Nephron progenitor cell (in vitro differentiated cells): ENCODE measurements at places on chromosomes 7 and 10.

DNA sequence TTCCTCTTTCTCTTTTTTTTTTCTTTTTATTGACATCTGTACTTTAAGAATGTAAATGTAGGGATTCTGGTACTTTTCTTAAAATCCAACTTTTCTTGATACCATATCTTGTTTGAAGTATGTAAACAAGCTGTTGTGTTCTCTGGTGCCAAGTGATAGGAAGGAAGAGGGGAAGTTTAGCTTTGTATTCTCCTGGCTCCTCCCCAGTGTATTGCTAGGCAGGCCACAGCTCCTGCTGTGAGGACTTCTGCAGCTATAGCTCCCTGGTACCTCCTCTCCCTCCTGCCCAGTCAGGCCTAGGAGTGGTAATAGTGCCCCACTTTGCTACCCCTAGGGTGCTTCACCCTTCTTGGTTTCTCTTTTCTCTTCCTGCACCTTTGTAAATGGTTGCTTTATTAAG is 45.3 kb upstream of the SP8 start:
- no peak for DNase-seq

GRCh38 chr7:28075674-28076358 is 104.8 kb downstream of the JAZF1 start:
- DNase-seq, result no peak

DNA sequence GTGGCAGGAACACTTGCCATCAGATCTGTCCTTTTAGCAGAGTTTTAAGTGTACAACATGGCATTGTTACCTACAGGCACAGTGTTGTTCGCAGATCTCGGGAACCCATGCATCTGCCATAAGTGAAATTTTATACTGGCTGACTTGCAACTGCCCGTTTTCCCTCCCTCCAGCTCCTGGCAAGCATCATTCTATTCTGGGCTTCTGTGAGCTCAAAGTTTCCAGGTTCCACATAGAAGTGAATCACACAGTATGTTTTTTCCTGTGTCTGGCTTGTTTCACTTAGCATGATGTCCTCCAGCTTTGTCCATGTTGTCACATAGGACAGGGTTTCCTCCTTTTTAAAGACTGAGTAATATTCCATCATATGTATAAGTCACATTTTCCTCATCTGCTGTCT is 56.6 kb downstream of the C10orf143 start:
- no peak for DNase-seq

DNA sequence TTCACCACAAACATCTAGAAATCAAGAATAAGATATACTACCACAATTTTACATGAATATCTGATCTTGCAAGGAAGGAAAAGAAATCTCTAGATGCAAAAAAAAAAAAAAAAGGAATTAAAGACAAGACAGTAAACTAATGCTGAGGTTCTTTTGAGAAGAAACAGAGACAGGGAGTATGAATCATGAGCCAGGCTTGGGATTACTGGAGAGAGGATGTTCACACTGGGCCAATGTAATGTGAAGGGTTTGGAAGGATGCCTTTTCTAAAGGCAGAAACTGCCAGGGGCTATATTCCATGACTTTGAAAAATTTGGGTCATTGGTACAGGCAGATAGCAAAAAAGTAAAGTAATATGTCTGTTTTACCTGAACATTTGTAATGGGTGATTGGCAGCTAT is 573.0 kb upstream of the IGFBP3 start:
- no peak for DNase-seq

GRCh38 chr7:22442187-22442881 is 57.7 kb downstream of the STEAP1B start:
- no peak for DNase-seq

DNA sequence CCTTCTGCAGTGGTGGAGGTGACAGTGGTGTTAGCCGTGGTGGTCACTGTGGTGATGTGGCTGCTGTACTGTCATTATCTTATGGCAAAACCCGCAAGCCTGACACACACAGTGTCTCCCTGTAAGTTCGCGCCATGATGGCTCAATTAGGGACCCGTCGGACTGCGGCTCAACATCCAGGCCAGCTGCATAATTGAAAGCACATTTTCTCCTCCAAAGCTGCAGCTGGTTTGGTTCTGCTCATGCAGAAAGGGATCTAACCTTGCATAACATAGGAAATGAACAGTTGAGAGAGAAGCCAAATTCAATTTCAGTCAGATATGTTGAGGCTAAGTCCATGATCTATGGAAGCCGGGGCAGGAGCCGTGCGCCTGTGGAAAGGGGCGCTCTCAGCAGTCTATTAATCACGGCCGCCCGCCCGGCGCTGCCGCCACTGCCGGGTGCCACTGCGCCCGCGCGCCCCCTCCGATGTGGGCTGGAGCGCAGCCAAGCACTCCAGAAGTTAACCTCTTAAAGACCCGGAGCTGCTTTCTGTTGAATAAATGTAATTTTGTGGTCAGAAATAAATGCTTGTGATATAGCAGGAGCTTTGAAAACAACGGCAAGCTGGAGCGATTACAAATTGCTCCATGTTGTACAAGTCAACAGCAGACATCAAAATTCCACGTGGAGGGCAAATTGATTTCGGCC is 227.7 kb downstream of the CUX1 start:
- no peak for DNase-seq

DNA sequence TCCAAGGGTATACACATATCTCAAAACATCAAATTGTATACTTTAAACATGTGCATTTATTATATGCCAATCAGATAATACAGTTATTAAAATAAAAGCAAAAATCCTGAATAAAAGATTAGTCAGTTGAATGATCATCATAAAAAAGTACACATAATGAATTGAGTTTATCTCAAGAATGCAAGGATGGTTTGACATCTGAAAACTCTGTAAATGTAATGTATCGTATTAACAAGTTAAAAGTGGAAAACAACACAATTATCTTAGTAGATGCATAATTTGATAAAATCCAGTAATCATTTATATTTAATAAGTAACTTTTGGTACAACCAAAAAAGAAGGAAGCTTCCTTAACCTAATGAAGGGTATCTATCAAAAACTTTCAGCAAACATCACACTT is 86.6 kb downstream of the COL28A1 start:
- no peak for DNase-seq

GRCh38 chr10:824497-824896 is 107.0 kb downstream of the LARP4B start:
- no peak for DNase-seq

- no peak for DNase-seq
Measured at GRCh38 chr7:42506097-42506496, 269.1 kb upstream of the GLI3 start.

DNA sequence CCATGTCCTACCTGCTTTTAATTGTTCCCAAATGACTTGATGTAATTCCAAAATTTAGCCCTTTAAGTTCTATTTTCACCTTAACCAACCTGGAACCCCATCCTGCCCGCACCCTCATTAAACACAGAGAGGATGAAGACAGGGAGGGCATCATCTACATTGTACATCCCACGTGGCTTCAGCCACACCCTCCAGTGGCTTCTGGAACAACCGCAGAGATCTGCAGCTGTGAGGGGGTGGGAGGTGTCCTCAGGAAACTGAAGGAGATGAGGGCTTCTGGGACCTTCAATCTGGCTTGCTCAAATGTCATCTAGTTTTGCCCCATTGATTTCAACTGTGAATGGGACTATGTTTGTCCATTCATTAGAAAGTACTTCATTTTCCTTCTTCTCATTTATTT is 39.0 kb downstream of the AKR1B1 start:
- DNase-seq, result no peak

- DNase-seq, result no peak
Measured at GRCh38 chr7:45131891-45132290, 20.4 kb upstream of the TBRG4 start.

DNA sequence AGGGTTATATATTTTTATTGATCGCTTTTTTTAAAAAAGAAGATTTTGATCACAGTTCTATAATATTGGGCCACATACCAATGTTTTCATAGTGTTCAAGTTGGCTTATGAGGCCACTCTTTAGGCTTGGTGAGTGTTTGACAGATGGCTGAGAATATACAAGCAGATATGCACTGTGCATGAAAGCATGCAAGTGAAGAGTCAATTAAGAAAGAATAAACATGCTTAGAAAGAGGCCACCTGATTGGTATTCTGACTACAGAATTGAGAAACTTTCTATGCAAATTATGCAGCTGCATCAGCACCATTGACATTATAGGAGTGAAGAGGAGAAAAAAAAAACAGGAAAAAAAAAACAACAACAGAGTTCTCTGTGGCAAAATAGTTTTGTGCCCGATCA is 39.9 kb downstream of the CABCOCO1 start:
- no peak for DNase-seq

DNA sequence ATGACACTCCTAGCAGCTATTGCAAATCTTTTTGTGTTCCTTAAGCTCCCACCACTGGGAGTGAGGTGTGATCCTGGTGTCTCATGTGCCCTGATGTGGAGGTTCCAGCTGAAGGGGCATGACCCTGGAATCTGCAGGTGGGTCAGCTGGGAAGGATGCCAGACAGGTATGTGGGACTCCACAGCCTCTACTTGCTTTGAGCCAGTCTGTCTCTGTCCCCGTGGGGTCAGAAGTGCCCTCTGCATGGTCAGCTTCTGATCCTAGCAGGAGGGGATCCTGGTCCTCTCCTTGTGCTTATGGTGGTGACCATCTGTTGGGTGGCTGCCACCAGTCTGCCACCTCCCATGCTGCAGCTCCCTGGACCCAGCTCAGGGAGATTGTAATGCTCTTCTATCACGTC is 51.1 kb upstream of the COMTD1 start:
- no peak for DNase-seq

GRCh38 chr10:111146025-111146640 is 69.3 kb downstream of the ADRA2A start:
- no peak for DNase-seq
